ENCODE measurements at places on chromosomes 5 and 9.

DNA sequence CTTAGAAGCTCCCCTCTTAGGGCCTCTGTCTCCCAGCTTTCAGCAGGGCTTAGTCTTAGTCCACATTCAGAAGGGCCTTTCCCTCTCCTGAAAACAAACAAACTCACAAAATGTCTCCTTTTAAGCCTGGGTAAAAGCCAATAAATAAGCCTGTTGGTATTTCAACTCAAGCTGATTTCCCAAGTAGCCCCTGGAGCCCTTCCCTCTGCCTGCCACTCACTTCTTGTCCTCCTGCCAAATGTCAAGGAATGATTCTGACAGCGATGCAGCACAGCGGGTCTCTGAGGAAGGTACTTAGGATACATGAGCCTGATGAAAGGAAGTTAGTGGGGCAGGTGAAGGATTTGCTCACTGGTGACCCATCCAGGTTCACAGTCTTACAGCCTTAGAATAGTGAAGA, 210.5 kb downstream of the PJA2 start:
- DNase-seq: no peak

DNA sequence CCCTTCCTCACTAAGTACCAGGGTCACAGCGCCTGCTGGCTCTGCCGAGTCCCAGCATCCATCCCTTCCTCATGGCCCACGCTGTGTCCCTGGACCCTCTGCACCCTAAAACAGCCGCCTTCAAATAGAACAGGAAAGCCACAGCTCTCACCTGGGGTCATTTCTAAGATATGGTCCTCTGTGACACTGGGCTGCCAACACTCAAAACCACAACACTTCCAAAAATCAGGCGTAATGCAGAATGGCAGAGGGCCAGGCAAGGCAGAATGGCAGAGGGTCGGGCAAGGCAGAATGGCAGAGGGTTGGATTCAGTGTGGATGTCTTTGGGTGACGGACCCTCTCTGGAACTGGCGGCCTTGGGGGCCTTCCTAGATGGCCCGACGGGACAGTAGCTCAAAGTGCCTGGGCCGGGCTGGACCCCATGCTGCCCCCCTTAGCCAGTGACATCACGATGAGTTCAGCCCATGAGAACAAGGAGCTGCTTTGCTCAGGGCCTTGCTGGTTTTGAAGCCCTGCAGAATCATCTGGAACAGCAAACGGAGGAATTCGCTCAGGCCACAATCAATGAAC, 35.3 kb downstream of the ZDHHC11B start:
- no peak for DNase-seq

DNA sequence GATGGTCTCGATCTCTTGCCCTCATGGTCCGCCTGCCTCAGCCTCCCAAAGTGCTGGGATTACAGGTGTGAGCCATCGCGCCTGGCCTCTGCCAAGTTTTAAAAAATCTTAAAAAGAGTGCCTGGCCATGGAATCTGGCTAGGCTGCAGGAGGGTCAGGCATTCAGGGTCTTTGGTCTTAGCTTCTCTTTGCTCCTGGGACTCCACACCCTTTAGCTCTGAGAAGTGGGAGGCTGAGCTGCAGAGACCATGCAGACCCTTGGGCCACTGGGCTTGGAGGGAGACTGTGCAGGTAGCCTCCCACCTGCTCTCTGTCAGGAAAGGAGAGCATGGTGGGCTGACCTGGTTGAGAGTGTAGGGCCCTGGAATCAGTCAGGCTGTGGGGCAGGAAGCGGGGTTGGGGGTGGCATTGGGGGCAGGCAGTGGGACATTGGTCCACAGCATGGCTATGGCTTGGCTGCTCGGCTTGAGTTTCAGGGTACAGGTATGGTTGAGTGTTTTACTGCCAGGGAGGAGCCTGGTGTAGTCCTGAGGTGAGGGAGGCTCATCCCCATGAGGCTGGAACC, 20.8 kb downstream of the PHF2 start:
- DNase-seq: no peak

DNA sequence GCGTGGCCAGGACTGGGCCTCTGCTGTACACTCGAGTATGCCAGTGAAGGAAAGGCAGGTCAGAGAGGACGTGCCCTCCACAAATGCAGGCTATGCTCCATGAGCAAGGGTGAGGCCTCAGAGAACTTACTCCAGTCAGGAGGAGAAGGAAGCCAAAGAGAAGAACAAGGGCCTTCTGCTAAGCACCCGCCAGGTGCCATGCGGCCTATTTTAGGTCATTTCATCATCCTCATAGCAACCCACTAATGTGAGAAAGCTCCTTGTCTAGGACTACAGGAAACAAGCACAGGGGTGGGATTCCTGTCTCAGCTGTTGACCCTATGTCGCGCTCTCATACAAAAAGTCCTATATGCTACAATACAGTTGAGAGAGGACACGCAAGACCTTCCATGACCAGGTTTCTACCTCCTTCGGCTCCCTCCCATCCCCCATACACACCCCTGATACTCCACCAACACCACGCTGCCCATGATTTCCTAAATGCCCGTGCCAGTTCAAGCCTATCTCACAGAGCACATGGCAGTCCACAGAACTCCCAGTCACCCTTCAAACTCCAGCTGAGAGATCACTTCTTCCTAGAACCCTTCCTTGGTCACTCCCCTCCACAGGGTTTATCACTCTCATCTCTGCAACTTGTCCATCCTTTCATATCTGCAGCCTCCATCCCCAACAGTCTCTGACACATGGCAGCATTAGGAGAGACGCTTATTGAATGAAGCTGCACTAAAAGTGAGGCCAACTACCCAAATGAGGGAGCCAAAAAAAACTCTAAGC, 26.8 kb downstream of the PSMB7 start:
- DNase-seq: no peak

DNA sequence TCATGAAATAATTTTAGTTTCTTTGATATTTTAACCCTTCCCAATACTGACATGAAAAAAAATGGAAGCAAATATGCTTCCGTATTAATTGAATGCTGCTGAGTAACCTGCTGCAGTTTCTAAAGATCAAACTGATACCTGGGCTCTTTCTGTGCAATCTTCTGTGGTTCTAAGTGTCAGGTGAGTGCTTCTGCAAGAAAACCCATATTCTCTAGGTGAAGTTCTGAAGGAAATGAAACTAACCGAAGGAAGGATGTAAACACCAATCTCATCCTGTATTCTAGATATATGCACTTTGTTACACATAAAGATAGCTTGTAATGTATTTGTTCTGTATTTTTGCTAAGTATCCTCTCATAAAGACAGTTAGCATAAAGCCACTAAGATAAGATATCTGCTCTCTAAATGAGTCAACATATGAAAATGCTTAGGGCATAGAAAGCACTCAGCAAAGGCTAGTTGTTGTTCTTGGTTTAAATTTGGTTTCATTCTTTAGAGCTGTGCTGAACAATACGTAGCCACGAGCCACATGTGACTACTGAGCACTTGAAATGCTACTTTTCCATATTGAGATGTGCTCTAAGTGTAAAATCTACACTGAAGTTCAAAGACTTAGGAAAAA, 52.0 kb downstream of the ITGA2 start:
- DNase-seq: no peak

- DNase-seq: no peak
These were observed 15.1 kb downstream of the TTC1 start for GRCh38 chr5:160023908-160024630.

- DNase-seq: peak; percentile 88
These were observed 26.4 kb upstream of the F2R start for GRCh38 chr5:76689321-76690036.

- DNase-seq: no peak
These were observed 600.7 kb upstream of the CDH6 start for GRCh38 chr5:30592833-30593232.

- DNase-seq: no peak
These were observed 41.3 kb downstream of the PPARGC1B start for GRCh38 chr5:149771216-149771980.

GRCh38 chr5:133754575-133755169, 142.3 kb upstream of the FSTL4 start:
- DNase-seq: no peak

DNA sequence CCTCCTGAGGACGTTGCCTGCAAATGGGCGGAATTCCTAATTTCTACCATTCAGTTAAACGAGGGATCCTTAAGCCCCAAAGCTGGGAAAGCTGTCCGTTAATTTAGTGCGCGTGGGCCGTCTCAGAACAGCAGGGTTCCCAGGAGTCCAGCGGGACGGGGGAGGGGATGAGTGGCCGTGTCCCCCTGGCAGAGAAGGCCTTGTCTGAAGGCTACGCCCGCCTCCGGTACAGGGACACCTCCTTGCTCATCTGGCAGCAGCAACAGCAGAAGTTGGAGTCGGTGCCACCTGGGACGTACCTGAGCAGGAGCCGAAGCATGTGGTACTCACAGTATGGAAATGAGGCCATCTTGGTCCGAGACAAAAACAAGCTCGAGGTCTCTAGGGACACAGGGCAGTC, 1.3 kb downstream of the BRD3OS start:
- no peak for DNase-seq

DNA sequence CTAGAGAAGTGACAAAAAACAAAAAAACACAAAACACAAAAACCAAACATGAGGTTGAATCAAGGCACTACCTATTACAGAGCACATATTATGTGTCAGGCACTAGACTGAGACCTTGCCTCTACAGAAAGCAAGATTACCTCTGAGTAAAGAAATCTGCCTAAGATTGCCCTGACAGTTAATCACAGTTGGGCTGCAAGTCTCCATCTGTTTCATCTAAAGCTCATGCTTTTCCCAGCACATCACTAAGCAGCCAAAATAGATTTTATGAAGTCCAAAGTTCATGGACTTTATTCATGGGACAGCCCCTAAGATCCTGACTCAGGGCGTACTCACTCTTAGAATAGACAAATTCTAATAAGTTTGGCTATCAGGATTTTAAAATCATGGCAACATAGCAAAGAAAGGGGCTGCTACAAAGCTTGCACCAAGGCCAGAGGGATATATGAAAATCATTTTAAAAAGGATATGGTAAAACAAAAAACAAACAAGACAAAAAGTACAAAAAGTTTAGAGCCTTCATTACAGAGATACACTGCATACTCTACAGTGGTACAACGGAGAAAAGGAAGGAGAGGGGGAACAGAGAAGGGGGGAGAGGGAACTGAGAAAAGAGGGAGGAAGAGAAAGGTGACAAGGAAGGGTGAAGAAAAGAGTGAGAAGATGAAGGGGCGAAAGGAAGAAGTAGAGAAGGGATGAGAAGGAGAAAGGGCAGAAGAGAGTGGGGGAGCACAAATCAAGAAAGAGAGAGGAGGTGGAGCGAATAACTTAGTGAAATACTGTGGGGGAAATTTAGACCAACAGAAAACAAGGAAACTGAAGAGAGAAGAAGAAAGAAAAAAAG, 58.2 kb downstream of the RICTOR start:
- peak; percentile 67 for DNase-seq

DNA sequence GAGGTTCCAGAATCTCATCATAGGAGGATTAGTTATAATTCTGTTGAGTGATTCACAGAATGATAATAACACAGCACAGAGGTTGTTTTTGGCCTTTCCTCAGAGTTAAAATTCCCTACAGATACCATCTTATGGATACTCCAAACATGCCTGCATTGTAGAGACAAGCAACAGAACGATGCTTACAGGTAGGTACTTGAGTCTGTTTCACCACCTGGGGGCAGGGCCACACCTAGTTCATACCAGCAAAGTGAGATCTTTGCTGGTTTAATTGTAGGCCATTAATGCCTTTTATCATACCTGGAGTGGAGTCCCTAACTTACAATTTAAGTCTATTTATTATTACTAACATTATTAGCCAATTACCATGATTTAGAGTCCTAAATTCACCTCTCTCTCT, 416.5 kb upstream of the TLE4 start:
- no peak for DNase-seq

- DNase-seq: no peak
These were observed 109.8 kb upstream of the NMUR2 start for GRCh38 chr5:152514827-152515397.

DNA sequence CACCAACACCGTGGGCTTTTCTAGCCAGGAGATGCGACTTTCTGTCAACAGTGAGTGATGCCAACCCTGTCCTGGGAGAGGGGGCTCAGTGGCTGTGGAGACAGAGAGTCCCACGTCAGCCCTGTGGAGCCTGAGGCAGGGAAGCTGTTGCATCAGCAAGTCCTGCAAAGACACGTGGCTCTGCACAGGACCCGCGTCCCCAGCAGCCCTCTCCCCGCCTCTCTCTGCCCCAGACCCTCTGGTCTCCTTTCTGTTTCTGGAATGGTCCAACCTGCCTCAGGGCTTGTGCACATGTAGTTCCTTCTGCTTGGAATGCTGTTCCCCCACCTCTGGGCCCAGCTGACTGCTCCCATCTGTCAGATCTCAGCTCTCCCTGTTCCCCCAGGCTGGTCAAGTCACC, 60.4 kb downstream of the HMCN2 start:
- no peak for DNase-seq

DNA sequence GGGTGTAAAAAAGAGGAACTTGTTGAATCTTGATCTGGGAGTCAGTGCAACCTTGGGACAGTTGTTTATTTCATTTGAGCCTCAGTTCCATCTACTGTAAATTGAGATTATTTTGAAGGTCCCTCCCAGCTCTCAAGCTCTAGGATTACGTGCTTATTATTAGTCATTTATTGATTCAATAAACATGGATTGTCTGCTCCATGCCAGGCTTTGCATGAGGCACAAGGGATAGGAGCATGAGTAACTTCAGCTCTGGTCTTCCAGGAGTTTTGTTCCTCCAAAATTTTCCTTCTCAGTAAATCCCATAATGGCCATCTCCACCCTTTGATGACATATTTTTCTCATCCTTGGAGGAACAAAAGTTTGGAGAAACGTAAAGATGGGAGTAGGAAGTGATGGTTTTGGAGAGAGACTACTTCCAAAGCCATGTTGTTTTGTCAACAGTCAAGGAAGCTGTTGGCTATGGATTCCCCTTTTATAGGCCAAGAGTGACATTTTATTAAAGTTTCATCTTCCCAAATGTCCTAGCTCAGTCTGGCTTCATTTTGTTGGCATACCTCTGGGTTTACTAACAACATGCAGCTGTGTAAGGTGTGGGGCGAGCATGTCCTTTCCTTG, 244.6 kb downstream of the DMRT2 start:
- DNase-seq: no peak

DNA sequence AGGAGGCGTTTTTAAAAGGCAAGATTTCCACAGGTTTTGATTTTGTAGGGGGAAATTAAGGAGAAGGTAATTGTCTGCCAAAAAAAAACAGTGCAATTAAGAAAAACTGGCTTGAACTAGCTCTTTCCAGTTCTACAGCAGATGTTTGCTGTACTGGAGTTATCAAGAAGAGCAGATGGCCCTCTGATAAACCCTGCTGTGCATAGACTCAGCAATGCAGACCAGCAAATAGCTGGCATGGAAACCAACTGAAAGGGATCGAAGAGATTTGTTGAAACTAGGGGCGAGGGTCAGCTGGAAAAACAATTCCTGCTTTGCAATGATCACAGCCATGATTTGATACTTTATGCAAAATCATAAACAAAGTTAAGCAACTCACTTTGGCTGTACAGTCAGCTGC, 17.8 kb upstream of the BHMT start:
- no peak for DNase-seq

GRCh38 chr5:171476701-171477100, 57.3 kb downstream of the FGF18 start:
- DNase-seq: no peak

DNA sequence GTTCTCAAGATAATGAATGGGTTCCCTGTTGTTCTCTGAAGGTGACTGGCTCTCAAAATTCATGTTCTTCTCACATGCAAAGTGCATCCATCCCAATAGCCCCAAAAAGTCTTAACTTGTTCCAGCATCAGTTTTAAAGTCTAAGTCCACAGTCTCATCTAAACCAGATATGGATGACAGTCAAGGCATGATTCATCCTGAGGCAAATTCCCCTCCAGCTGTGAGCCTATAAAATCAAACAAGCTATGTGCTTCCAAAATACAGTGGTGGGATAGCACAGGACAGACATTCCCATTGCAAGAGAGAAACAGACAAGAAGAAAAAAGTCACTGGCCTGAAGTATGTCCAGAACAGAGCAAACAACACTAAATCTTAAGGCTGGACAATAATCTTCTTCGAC, 25.4 kb downstream of the FBXO10 start:
- peak; percentile 44 for DNase-seq
